Stimulated activated CD8-positive, alpha-beta memory T cell treated with anti-CD3 and anti-CD28 coated beads, Interleukin-15, amount 100 ng/mL, for 48 hours (primary cell): ENCODE measurements at places on chromosomes 5 and 9.

- no peak for DNase-seq
These were observed 80.5 kb upstream of the HSPA9 start for GRCh38 chr5:138655530-138656190.

- DNase-seq: no peak
These were observed 6.6 kb downstream of the PTGES start for GRCh38 chr9:129746092-129746777.

GRCh38 chr5:33317271-33317670, 123.5 kb upstream of the TARS1 start:
- DNase-seq: no peak

GRCh38 chr5:98564836-98565235, 208.6 kb upstream of the RGMB start:
- DNase-seq: no peak

- no peak for DNase-seq
These were observed 346.9 kb downstream of the ZSWIM6 start for GRCh38 chr5:61678966-61679365.

DNA sequence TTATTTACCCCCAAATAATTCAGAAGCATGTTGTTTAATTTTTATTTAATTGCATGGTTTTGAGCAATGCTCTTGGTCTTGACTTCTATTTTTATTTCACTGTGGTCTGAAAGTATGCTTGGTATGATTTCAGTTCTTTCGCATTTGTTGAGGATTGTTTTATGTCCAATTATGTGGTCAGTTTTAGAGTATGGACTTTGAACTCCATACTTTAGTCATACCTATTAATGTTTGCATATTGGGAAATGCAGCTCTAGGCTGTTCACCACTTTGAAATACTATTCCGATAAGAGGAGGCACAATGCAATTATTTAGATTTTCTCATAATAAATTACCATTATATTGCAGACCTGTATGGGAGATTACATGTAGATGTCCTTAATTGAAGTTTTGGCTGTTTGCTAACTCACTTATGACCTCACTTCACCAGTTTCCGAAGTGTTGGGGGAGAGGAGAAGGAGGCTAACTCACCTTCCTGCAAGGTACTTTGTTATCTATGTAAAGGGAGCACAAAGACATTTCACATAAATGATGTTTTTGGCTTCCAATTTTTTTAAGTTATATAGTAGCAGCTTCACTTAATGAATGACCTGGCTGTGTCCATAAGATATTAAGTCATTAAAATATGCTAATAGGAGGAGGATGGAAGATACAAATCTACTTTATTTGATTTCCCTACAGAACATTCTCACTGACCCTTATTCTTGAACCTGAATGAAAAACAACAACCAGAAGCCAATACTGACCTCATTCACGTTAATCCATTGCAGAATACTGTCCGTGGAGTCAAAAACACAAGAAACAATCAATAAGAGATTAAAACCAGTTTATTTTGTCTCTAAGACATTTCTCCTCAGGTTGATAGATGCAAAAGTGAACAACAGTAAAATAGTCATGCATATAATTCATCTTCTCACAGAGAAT, 970.3 kb upstream of the ARRDC3 start:
- no peak for DNase-seq

GRCh38 chr5:106288979-106289378, 1381.8 kb downstream of the EFNA5 start:
- no peak for DNase-seq

DNA sequence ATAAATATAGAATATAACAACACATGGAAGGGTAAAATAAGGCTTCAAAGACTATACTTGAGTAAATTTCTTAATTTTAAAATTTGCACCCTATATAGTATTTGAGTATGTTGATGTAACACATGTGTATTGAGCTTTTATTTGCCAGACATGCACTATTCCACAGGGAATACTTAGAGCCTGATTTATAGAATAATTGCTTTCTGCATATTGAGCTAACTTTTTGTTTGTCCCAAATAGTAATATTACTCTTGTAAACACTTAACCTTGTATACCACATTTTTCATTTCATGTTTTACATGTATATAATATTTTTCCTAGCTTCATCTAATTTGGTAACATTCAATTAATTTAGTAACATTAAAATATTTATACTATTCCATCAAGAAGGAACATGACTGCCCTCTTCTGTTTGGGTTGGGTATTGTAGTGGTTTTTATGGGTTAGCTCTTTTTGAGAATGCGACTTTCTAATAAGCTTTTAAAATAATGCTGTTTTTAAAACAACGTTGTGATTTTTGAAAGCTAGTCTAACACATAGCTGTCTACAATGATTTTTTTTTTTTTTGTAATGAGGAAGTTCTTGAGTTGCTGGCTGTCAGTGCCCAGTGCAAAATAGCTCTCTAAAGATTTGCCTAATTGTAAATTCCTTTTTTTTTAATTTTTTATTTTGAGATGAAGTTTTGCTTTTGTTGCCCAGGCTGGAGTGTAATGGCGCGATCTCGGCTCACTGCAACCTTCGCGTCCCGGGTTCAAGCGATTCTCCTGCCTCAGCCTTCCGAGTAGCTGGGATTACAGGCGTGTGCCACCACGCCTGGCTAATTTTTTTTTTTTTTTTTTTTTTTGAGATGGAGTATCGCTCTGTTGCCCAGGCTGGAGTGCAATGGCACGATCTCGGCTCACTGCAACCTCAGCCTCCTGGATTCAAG, 4.8 kb downstream of the SUB1 start:
- DNase-seq: no peak

GRCh38 chr9:116724123-116724522, 37.0 kb downstream of the TRIM32 start:
- DNase-seq: no peak

- no peak for DNase-seq
These were observed 34.1 kb upstream of the NANS start for GRCh38 chr9:98022447-98022846.

GRCh38 chr5:147887026-147887627, 8.6 kb downstream of the SCGB3A2 start:
- DNase-seq: no peak

GRCh38 chr9:124392871-124393460, 22.3 kb downstream of the PSMB7 start:
- no peak for DNase-seq

GRCh38 chr5:179668391-179668790, 12.4 kb downstream of the CBY3 start:
- DNase-seq: no peak

- no peak for DNase-seq
These were observed 656.5 kb downstream of the TLE1 start for GRCh38 chr9:81032831-81033230.

GRCh38 chr9:109969011-109969410, 189.0 kb downstream of the PALM2AKAP2 start:
- DNase-seq: no peak

DNA sequence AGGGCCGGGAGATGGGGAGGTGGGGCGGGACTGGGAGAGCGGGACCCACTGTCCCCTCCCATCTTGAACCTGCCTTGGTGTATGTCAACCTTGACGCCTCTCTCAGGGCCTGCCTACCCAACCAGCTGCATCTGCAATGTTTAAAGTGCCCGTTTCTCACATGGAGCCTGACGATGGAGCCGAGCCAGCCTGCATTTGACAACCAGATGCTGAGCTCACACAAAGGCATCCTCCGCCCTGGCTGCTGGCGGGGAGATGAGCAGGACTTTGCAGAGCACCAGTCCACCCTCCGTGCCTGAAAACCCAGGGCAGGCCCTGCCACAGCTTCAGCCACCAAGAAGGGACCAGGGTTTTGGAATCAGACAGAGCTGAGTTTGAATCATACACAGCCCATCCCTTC, 141.1 kb upstream of the SMIM23 start:
- no peak for DNase-seq

- DNase-seq: no peak
These were observed 492.6 kb upstream of the BRINP1 start for GRCh38 chr9:119861842-119862241.

DNA sequence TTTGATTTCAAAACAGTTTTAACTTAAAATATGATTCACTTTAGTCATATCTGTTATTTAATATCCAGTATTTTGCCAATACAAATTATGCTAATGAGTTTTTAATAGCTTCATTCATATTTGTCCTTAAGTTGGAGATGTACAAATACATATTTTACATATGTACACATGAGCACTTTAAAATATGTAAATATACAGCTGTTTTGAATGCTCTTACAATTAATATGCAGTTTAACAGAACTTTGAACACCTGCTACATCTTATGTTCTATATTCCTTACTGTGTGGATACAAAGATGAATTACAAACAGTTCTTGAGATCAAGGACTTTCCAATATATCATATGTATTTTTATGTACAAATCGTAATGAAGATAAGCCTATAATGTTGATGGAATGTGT, 74.0 kb downstream of the CHSY3 start:
- DNase-seq: no peak

GRCh38 chr5:112915831-112916230, 6.2 kb downstream of the REEP5 start:
- no peak for DNase-seq

DNA sequence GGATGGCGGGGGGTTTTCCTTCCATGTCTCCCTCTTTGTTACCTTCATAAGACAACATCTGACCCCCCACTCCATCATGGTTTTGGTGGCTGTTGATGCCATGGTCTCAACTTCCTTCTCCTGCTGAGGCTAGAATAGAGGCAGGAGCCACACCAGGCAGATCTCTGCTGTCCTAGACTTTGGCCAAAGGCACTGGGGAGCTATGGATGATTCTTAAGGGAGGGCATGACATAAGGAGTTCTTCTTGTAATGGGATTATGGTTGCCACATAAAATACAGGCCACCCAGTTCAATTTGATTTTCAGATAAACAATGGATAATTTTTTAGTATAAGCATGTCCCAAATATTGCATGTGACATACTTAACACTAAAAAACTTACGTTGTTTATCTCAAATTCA, 52.2 kb upstream of the IER5L start:
- no peak for DNase-seq

DNA sequence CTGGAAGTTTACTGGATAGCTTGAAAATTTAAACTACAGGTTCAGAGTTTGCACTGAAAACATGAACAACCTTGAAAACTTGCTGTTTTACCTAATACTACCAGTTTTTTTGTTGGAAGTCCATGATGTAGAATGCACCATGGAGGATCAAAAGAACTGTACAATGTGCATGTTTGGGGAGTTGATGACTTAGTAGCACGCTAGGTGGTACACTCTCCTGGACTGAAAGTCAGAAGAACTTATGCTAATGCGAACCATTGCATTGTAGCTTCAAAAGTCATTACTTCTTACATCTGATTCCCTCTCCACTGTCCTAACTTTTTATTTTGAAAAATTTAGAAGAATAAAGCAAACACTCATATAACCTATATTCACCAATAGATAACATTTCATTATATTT, 211.0 kb downstream of the OSTF1 start:
- no peak for DNase-seq

- no peak for DNase-seq
These were observed 47.9 kb upstream of the TRPC7 start for GRCh38 chr5:136413196-136413595.

- DNase-seq: no peak
These were observed 615.9 kb downstream of the CHSY3 start for GRCh38 chr5:130520211-130520610.

GRCh38 chr9:92720209-92720765, 44.3 kb downstream of the BICD2 start:
- DNase-seq: no peak

DNA sequence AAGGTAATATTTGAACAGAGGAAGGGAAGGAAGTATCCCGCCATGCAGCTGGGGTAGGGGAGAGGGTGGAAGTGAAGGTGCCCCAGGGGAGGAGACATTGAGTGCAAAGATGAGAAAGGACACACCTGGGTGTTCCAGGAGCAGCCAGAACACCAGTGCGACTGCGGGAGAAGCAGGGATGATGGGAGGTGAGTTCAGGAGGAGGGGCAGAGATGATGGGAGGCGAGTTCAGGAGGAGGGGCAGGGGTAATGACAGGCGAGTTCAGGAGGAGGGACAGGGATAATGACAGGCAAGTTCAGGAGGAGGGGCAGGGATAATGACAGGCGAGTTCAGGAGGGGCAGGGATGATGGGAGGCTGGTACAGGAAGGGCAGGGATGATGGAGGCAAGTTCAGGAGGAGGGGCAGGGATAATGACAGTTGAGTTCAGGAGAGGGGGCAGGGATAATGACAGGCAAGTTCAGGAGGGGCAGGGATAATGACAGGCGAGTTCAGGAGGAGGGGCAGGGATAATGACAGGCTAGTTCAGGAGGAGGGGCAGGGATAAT, 17.2 kb upstream of the SPOCK1 start:
- DNase-seq: no peak

DNA sequence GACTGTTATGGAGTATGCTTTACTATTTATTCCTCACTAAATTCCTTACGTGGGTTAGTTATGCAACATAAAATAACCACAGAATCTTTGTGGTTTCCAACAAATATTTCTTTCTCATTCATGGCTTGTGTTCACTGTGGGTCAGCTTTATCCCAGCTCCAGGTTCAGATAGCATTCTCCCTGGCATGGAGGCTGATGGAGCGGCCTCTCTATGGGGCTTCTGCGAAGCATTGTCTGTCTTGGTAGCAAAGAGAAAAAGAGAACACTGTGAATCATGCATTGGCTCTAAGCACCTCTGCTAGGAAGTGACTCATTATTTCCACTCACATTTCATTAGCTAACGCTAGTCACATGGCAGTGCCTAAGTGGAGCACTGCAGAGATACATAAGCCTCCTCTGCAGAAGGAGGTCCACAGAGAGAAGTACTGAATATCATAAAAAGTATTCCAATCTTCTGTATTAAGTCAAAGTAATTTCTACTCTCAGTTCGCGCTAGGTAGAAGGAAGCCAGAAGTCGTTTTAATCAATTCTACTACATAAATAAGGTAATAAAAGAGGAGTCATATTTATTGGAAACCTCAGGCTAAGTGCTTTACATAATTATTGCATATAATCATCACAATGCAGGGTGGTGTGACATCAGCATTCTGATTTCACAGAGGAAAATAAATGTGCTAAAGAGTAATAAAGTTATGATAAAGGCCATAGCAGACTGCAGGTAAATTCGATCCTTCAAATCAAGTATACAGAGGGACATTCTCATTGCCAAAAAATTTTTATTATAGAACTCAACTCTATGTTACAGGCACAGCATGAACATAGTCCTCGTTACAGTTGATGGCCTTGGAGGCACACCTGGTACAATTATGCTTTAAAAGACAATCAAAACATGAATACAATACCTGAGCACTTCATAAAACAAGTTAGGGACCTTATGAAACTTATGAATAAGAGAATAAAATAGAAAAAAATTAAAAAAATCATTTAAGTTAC, 531.1 kb downstream of the CETN3 start:
- no peak for DNase-seq

GRCh38 chr5:170308686-170309085, 11.1 kb upstream of the LCP2 start:
- no peak for DNase-seq

GRCh38 chr5:4563400-4563799, 576.7 kb upstream of the ADAMTS16 start:
- DNase-seq: no peak

DNA sequence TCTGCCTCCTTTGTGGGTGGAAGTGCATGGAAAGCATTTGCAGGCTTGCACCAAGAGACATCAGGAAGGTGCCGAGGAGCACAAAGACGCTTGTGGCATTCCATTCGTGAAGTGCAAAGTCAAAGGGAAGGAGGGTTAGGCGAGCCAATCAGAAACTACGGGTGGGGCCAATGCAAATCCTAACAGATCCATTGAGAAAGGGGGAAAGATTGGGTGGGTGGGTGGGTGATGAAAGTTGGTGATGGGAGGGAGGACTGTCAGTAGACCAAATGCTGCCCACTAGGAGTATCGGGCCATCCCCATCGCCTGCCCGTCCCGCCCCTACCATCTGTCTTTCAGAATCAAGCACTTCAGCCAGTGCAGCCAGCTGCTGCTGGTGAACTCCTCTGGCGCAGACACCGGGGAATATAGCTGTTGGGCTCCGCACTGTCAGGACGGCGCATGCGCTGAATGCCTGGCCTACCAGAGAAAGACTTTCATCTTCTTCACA, 17.1 kb upstream of the ANXA6 start:
- no peak for DNase-seq
